Naive B cell (primary cell): ENCODE measurements at places on chromosomes 1 and 21.

DNA sequence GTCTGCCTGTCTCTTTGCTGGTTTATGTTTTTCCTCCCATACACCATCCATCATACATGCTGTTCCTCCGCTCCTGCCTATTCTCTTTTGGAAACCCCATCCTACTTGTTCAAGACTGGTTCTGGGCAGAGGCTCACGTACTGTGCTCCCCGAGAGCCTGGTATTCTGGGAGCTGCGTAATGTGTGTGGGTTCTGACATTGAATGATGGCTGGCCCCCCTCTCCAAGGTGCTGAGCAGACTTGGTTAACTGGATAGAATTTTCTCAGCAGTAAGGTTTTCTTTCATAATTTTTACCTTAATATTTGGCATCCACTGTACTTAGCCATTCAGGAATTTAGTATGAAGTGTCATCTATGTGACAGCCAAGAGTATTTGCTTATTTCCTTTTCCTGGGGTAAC, 26.6 kb downstream of the COQ8A start:
- no peak for DNase-seq

GRCh38 chr21:32991361-32991760, 34.4 kb upstream of the OLIG2 start:
- DNase-seq = no peak

- no peak for DNase-seq
Measured at GRCh38 chr1:17161137-17161740, 42.0 kb upstream of the PADI2 start.

GRCh38 chr21:45590726-45591618, 48.7 kb upstream of the SLC19A1 start:
- peak; percentile 34 for DNase-seq

DNA sequence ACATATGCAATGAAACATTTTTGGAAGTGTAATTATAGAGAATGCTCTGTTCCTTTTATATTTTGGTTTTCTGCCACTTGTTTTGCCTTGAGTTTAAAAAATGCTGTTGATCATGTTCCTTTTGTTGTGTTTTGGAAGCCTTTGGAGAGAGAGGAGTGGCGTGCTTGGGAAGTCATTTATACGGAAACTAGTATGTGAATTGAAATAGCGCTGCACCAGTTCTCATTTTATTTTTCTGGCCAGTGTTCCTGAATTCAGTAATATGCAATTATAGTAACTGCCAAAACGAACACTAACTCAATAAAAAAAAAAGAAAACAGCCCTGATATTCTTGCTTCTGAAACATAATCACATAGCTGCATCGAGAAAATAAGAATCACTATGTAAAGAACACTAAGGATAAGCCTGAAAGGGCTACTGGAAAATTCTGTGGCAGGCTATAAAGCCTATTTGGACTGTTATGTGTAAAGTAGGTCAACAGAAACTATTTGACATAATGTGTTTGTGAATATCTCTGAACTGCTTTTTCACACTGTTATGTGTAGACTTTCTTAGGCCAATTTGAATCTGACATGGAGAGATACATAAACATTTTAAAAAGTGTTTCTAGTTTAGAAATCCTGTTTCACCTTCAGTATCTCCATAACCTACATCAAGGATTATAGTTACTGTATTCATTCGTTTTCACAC, 742.0 kb downstream of the KCNT2 start:
- DNase-seq = no peak

GRCh38 chr1:206779638-206780037, 7.3 kb upstream of the IL10 start:
- peak; percentile 48 for DNase-seq

DNA sequence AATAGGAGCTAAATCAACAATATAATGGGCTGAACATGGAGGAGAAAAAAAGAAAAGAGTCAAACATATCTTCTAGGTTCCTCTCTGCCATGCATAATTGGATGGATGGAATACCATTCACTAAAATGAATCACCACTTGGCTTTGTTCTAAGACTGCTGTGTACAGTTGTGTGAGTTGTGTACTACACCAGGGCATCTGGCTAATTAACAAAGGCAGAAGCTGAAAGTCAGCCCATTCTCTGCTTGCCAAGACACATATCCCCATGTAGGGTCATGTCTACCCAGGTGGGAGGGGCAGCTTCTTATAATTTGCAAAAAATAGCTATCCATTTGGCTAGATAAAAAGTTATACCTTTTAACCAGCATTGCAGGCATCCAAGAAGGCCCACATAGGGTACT, 21.0 kb downstream of the JUN start:
- DNase-seq = no peak

DNA sequence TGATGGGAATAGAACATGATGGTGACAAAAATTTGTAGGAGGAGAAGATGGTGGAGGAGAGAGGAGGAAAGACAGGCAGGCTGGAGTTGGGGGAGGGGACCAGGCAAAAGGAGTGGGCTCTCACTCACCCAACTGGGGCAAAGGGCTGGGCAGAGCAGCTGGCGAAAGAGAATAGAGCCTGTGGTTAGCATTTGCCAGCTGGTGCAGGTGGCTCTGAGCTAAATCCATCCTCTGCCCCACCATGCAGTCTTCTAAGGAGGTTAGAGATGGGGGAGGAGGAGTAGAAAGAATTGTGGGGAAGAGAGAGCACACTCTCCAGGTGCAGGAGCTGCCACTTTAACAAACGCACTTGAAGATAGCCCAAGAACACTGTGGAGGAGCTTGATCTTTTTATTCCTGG, 27.6 kb upstream of the SLAMF1 start:
- no peak for DNase-seq

GRCh38 chr1:24696756-24697330, 48.4 kb upstream of the CLIC4 start:
- no peak for DNase-seq

GRCh38 chr1:54805981-54806381, 4.9 kb upstream of the TTC22 start:
- DNase-seq = no peak

GRCh38 chr1:57162607-57163261, 196.9 kb upstream of the C8B start:
- DNase-seq = no peak

GRCh38 chr1:34371829-34372532, 195.3 kb downstream of the C1orf94 start:
- DNase-seq = no peak

DNA sequence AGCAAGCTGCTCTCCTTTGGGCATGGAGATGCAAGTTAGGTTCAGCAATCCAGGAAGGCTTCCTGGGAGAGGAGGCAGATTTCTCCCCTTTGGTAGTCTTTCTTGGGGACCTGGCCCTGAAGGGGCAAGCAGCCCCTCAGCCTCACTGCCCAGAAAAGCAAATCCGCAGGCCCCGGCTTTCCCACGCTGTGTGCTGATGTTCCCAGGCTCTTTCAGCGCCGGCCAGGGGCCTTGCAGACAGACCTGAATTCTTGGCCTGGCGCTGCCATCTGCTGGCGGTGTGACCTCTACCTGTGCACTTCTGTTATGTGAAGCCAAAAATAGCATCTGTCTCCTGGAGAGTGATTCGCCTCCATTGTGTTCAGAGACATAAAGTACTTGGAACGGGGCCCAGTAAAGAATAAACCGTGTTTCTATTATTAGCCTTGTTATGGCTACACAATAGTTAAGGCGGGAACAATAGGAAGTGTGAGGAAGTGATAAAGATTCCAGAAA, 64.8 kb downstream of the ALPL start:
- DNase-seq = peak; percentile 19

- DNase-seq = no peak
Measured at GRCh38 chr1:208160259-208160819, 83.8 kb downstream of the PLXNA2 start.

GRCh38 chr1:156709757-156710489, 4.5 kb upstream of the CRABP2 start:
- DNase-seq = no peak

- DNase-seq = no peak
Measured at GRCh38 chr1:246308533-246309075, 198.5 kb downstream of the SMYD3 start.

DNA sequence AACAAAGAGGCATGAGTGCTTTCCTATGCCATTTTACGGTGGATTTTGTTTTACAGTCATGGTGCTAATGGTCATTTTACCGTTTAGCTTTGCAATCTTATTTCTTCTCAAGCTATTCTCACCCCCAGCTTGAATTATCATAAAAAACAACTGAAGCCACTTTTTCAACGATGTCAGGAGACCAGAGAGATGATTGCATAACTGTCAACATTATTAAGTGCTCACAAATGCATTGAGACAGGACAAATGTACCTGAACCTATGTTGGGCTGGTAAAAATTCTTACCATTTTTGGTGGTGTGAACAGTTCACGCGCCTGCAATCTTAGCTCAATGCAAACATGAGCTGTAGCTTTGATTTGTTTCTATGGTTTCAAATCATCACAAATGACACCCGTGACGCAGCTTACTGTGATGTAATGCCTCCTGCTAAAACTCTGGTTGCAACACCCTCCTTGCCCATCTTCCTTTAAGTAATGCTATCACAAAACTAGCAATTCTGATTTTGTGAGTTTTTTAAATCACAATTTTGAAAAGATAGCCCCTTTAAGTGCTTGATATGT, 104.4 kb downstream of the UCHL5 start:
- no peak for DNase-seq

DNA sequence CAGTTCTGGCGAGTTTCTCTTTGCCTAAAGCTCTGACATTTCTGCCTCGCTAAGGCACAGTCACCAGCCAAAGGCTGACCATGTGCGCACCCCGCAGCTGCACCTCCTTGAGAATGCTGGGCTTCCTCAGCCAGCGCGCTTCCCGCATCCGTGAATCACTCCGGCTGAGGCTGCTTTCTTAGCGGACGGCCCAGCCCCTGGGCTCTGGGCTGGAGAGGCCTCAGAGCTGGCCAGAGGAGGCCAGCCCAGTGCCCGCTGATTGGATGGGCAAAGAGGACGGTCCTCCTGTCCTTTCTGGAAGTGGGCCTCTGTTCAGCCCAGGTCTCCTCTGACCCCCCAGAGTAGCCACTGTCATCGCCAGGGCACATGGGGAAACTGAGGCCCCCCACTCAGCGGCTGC, 56.1 kb downstream of the PRDM16 start:
- no peak for DNase-seq

GRCh38 chr21:41824466-41825207, 54.5 kb downstream of the PRDM15 start:
- no peak for DNase-seq

DNA sequence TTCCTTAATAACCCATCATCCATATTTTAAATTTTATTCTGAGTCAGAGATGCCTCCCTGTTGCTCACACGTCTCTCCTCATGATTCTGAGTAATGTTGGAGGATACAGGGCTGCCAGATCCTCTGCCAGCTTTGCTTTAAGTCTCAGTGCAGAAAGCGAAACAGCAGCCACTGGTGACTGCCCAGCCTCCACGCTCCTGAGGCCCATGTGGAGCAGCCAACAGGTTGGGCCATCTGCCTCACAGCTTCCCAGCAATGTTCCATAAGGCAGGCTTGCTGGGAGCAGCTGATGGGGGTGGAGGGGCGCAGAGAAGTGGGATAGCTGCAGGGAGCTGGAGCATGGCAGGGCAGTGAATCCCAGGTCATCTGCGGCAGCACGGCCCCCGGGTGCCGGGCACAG, 104.2 kb downstream of the IGSF21 start:
- DNase-seq = no peak

DNA sequence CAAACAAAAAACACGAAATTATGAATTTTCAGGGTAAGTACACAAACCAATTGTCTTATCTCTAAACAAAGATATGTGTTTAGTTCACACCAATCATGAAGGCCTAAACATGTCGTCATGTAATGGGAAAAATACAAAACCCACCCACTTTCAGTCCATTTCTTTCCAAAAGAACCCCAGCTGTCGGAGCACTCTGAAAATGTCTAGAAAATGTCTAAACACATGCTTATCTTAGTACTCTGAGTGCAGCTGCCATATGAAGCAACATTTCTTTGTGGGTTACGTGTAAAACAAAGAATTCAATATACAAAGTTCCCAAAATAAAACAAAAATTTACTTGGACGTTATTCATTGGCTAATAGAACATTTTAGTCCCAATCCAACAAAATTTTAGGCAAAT, 22.7 kb downstream of the SERBP1 start:
- DNase-seq = no peak

- DNase-seq = no peak
Measured at GRCh38 chr1:232378266-232379062, 251.5 kb downstream of the SIPA1L2 start.

DNA sequence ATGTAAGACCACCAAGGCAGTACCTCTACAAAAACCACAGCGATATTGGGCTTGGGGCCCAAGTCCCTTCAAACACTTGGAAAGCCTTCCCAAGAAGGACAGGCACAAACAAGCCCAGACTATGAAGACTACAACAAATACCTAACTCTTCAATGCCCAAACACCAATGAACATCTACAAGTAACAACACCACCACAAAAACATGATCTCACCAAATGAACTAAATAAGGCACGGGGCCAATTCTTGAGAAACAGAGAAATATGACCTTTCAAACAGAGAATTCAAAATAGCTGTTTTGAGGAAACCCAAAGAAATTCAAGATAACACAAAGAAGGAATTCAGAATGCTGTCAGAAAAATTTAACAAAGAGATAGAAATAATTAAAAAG, 86.8 kb downstream of the COL24A1 start:
- DNase-seq = no peak

GRCh38 chr1:24528744-24529143, 26.1 kb downstream of the RCAN3 start:
- no peak for DNase-seq

DNA sequence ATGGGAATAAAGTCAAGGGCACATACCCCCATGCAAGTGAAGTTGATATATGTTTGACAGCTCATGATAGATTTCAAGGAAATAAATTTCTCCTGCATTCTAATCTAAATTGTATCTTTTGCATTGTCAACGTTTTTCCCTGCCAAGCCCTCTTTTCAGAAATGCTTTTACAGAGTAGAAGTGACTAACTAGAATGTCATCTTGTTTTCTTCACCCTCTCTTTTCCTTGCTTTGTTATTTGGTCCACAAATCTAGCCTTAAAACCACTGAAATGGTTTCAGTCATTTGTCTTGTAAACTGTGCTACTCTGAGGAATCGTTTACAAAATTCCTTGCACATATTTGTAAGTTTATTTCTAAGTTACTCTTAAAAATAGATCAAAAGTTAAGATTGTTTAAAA, 600.8 kb upstream of the CXADR start:
- DNase-seq = no peak

- no peak for DNase-seq
Measured at GRCh38 chr1:107486349-107486748, 345.5 kb downstream of the NTNG1 start.
